Umbilical cord (tissue), 2 donors: ENCODE measurements at places on chromosomes 1 and 21.

GRCh38 chr1:24912376-24913273, 17.5 kb downstream of the RUNX3 start:
- no peak for DNase-seq

DNA sequence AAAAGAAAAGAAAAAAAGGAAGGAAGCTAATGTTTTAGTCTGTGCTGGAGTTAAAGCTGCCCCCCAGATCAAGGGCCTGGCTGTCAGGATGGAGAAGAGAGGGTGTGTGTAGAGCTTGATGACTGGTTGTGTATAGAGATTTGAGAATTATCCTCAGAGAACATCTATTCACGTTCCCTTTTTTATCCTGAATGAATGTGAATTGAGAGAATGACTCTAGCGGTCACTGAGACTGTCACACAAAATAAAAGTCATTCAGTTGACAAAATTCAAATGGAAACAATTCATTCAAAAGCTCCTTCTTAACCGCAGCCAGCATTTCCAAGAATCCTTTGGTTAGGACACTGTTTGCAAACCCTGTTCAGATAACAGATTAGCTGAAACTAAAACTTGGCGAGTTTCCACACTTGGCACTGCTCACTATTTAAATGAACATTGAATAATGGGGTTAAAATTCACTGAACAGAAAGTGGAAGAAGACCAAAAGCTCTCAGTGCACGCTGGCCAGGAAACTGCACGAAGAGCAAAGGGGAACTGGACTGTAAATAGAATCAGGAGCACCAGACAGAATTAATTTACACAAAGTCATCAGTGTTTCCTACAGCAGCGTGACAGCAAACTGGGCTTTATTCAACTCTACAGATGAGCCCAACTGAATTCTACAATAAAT, 13.6 kb upstream of the FAM89A start:
- peak; percentile 37 for DNase-seq

DNA sequence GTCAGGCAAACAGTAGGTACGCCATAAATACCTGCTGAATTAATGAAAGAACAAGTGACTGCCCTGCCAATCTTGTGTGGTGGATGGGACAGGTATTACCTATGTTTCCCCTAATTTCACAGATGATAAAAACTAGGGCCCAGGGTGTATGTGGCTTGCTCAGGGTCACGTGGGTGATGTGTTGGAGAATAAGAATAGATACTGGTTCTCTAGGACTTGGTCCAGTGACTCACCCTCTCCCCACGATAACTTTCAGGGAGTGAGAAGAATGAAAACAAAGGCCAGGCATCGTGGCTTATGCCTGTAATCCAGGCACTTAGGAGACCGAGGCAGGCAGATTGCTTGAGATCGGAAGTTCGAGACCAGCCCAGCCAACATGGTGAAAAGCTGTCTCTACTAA, 26.7 kb downstream of the SLC26A9 start:
- DNase-seq = no peak

- no peak for DNase-seq
Observed at GRCh38 chr1:67429528-67430357, 459 bp downstream of the SERBP1 start.
